ENCODE measurements at places on chromosomes 13 and 19.
A peak's percentile ranks its signal among the peaks of the same experiment; 100 is the strongest.

GRCh38 chr19:42086188-42086736, 10.3 kb downstream of the ZNF574 start:
- DNase-seq, result no peak

GRCh38 chr13:37382146-37382545, 216.4 kb downstream of the POSTN start:
- DNase-seq, result no peak

DNA sequence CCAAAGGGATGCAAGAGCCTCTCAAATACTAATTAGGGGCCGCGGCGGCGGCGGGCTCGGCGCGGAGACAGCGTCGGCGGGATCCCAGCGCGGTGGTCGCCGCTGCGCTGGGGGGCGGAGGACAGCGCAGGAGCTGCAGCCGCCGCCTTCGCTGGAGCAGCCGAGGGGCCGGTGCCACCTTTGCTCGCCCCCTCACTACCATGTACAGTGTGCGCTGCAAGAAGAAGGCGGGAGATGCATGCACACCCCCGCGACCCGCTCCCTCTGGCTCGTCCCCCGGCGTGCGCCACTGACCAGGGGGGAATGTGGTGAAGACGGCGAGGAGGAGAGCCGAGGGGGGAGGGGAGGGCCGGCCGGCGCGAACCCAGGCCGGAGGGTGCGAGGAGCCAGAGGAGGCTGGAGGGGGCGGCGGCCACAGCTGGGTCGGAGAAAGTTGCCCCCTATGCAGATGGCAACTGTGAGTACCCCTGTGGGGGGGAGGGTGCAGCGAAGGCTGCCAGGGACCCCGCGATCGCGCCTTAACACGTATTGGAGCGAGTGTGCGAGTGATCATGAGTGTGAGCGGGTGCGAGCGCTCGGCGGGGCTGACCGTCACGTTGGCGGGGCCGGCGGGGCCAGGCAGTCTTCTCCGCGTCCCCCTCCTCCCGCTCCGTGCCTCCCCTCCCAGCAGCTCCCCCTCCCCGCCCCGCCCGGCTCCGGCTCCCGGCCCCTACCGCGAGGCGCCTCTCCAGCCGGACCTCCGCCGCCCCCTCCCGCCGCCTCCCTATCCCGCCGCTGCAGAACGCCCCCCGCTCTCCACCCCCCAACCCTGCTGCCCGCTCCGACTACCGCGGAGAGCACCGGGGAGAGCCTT, 808 bp downstream of the SLITRK5 start:
- DNase-seq, result peak; percentile 10

GRCh38 chr13:20144141-20144850, 16.6 kb downstream of the GJA3 start:
- no peak for DNase-seq
